Cerebellar cortex (tissue), 1 donor: ENCODE measurements at places on chromosomes 5 and 9.

DNA sequence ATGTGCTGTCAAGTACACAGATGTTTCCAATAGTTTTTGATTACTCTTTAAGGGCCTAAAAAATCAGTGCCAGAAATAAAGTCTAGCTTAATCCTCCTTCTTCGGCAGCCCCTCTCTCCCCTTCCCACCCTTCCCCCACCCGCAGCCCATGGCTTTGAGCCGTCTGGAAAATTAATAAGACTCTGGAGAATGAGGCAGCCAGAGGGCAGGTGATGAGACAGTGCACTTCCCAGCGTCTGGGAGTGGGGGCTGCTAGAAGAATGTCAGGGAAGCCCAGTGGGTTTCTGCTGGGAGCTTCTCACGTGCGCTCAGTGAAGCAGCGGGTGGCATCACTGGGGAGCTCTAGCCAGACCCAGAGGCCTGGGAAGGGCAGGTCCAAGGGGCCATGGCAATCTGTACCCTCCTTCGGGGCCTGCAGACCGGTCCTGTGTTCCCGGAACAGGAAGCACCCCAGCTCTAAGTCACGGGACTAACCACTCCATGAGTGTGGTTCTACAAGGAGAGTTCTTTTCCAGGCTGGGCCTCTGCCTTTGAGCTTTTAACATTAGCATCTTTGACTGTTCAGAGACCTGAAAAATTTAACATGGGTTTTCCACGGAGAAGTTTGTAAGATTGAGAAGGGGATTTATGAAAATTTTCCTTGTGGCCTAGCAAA lies 164.8 kb upstream of the OTULINL start:
- DNase-seq = no peak

DNA sequence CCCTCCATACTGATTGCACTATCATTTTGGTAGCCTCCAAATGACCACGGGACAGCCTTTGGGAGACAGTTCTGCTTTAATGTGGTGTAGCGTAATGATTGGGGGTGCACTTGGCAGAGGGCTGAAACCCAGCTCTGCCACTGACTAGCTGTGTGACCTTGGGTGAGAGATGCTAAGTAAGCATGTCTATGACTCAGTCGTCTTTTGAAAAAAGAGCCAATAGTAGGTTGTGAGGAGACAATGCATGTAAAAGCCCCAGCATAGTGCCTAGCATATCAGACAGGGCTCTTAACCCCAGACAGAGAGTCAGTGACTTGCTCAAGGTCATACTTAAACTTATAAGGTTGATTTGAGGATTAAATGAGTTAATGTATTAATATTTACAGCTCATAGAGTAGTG lies 18.0 kb upstream of the CXCL14 start:
- DNase-seq = no peak

- DNase-seq = no peak
These were observed 21.3 kb upstream of the SLC12A2 start for GRCh38 chr5:128062172-128062746.

DNA sequence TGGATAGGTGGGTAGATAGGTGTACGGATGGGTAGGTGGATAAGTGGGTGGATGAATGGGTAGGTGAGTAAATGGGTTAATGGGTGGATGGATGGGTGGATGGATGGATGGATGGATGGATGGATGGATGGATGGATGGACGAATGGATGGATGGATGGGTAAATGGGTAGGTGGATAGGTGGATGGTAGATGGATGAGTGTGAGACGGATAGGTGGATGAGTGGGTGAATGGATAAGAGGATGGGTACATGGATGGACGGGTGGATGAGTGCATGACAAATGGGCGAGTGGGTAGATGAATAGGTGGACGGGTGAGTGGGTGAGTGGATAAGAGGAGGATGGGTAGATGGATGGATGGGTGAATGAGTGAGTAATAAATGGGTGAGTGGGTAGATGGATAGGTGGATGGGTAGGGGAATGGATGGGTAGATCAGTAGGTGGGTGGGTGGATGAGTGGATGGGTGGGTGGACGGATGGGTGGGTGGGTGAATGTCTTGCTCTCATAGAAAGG lies 179.2 kb downstream of the FGF18 start:
- no peak for DNase-seq
